Retina (tissue), 1 donor: ENCODE measurements at places on chromosomes 1 and 21.
A peak's percentile ranks its signal among the peaks of the same experiment; 100 is the strongest.

DNA sequence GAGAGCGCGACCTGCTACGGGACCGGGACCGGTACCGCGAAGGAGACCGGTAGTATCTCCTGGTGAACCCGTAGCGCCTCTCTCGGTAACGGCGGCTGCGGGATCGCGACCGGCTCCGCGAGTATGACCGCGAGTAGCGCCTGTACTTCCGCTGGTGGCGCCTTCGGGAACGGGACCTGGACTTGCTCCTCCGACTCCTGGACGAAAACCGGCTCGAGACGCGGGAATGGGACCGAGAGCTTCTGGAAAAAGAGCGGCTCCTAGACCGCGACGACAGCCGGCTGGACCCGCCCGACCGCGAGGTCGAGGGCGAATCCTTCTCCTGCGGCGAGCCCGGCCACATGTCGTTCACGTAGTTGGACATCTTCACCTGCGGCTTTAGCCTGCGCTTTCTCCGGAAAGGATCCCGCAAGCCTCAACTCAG lies 642 bp downstream of the RSRP1 start:
- DNase-seq = no peak

DNA sequence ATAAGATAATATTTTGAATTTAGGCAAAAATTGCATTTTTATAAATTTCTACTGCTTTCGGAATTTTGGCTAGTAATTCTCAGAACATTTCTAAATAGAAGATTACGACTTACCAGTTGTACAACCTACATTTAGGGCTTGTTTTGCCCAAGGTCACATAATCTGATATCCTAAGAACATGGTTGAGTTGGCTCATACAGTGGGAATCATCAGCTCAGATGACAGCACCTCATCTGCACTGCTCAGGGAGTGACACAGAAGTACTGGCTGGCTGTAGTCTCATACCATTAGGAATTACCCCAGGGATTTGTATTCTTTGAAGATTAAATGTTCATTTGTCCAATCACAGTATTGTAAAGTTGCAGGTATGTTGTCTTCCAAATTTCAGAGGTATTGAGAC lies 217.6 kb downstream of the ADGRL2 start:
- no peak for DNase-seq

DNA sequence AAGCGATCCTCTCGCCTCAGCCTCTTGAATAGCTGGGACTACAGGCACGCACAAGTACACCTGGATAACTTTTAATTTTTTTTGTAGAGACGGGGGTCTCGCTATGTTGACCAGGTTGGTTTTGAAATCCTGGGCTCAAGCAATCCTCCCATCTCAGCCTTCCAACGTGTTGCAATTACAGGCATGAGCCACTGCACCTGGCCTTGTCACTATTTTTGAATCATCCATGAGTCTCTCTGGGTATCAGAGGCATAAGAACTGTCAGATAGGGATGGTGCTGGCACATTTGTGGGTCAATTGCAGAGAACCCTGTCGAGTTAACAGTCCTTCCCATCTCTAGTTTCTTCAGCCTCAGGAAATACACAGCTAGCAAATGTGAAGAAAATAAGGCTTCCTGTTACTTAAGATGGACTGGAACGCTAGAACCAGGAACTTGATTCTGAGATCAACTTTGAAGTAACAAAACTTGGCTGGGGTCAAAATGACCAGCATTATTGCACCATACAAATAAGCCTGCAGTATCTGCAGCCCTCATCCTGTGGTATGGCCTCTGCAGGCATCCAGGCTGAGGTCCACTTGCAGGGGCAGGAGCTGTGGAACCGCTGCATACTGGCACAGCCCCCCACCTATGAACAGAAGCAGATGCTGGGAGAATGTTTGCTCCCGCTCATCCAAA lies 124.3 kb upstream of the GADD45A start:
- DNase-seq = no peak

DNA sequence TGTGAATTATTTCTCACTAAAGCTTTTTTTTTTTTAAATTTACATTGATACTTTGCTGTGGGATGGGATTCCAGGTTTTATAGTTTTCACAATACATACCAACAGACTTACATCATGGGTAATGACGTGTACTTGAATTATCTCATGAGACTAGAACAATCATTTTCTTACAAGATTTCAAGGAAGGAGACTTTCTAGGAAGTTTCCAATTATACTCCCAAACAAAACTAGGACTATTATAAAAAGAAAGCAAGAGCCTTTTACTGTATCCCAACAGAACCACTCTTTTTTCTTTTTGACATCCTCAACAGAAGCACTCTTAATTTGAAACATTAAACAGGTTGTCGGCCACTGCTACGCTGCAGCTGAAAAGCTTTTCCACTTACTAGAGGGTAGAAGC lies 48.7 kb downstream of the TESK2 start:
- DNase-seq = no peak

GRCh38 chr1:155295183-155295941 lies 5.9 kb downstream of the PKLR start:
- DNase-seq = peak; percentile 12

GRCh38 chr1:62295921-62296491 lies 23.2 kb downstream of the KANK4 start:
- no peak for DNase-seq

GRCh38 chr1:214037468-214037867 lies 49.7 kb downstream of the PROX1 start:
- no peak for DNase-seq

- no peak for DNase-seq
These were observed 42.1 kb upstream of the HUNK start for GRCh38 chr21:31830701-31831100.

- no peak for DNase-seq
These were observed 16.9 kb downstream of the NTMT2 start for GRCh38 chr1:170162459-170163246.

GRCh38 chr21:33650929-33651509 lies 8.7 kb downstream of the ITSN1 start:
- no peak for DNase-seq

- DNase-seq = no peak
These were observed 79.3 kb downstream of the RPS6KA1 start for GRCh38 chr1:26608895-26609294.

DNA sequence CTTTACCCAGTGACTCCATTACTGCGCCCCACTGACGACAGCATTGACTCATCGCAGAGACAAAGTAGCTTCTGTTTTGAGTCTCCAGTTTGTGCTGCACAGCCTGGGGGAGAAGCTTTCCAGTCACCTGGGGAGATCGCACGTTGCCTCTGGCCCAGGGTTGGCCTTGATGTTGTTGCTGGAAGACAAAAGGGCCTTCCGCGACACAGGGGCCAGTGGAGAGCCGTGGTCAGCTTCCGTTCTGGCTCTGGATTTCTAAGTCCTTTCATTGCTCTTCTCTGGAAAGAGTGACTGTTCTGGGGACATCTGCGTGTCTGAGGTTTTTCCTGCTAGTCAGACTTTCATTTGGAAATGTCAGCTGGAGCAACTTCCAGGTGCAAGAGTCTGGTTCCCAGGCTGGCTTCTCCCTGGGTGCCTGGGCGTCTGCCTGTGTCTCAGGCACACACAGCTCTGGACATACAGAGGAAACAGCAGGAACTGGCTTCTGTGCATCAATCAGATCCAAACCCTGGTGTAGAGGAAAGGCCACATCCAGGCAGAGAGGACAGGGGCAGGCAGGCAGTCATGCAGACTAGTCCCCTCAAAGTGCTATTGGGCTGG lies 257.0 kb downstream of the SIPA1L2 start:
- no peak for DNase-seq

DNA sequence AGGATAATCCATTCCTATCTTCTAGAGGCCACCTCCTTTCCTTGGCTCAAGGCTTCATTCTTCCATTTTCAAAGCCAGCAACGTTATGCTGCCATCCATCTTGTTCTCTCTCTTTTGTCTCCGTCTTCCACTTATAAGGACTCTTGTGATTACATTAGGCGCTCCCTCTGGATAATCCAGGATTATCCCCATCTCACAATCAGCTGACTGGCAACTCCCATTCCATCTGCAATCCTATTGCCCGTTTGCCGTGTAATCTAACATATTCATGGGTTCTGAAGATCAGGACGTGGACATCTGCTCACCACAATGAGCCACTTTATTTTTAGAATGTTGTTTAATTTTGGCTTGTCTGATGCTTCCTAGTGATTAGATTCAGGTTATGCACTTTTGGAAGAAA lies 89.3 kb downstream of the EBNA1BP2 start:
- no peak for DNase-seq

GRCh38 chr1:231763456-231763855 lies 136.9 kb downstream of the DISC1 start:
- no peak for DNase-seq

GRCh38 chr1:84603941-84604830 lies 29.9 kb upstream of the CTBS start:
- no peak for DNase-seq

- no peak for DNase-seq
These were observed 40.9 kb downstream of the LGR6 start for GRCh38 chr1:202234331-202235002.

- DNase-seq = no peak
These were observed 38.3 kb downstream of the RNF115 start for GRCh38 chr1:145785547-145785946.

DNA sequence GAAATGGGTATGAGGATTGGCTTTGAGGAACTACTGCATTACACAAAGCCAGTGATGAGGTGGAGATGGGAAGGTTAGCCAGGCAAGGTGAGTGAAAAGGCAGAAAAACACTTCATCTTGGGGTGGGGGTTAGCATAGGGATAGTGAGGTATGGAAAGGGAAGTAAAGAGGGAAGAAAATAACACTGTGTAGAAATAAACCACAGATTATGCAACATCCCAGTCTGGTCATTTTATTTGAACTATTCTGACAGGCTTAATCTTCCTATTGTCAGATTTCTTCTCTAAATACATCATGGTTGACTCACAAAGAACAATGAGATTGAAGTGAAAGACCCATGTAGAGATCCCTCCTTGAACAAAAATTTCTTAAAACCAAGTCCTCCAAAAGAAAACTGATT lies 640.2 kb downstream of the PTPRC start:
- no peak for DNase-seq

- DNase-seq = no peak
These were observed 133.4 kb downstream of the SYT2 start for GRCh38 chr1:202576816-202577215.

DNA sequence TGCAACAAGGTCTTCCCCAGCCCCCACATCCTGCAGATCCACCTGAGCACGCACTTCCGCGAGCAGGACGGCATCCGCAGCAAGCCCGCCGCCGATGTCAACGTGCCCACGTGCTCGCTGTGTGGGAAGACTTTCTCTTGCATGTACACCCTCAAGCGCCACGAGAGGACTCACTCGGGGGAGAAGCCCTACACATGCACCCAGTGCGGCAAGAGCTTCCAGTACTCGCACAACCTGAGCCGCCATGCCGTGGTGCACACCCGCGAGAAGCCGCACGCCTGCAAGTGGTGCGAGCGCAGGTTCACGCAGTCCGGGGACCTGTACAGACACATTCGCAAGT lies 3.8 kb downstream of the ZBTB18 start:
- DNase-seq = peak; percentile 46

- DNase-seq = no peak
These were observed 37.6 kb upstream of the CAMTA1 start for GRCh38 chr1:6747674-6748073.

DNA sequence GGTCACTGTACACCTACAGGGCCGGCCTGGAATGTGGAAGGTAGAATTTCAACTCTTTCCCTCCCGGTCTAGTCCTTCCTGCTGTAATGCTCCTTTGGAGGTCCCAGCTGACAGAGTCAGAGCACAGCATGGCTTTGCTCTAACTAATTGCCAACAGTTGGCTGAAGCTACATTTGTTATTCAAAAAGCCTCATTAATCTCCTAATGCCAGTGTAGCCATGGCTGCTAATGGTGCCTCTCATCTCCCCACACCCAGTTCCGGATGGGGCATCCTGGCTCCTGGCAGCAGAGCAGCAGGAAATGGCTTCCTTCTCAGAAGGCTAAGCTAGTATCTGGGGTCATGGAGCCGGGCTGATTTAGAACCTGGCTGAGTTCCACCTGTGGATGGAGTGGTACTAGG lies 18.7 kb upstream of the CAMK1G start:
- no peak for DNase-seq

DNA sequence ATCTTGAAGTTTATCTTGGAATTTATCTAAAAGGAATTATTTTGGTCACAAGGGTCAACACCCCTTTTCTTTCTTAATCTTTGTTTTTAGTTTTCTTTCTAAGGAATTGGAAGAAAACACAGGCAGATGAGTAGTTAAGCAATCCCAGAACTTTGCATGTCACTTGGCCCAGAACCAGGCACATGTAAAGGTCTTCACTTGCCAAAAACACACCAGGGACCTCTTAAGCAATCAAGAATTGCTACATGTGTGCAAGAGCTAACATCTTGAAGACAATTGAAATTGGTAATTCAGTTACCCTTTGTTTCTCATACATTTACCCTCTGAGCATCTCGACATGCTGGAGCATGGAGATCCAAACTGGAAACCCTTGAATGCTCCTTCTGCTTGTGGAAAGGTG lies 114.2 kb downstream of the ZC3H11B start:
- no peak for DNase-seq

DNA sequence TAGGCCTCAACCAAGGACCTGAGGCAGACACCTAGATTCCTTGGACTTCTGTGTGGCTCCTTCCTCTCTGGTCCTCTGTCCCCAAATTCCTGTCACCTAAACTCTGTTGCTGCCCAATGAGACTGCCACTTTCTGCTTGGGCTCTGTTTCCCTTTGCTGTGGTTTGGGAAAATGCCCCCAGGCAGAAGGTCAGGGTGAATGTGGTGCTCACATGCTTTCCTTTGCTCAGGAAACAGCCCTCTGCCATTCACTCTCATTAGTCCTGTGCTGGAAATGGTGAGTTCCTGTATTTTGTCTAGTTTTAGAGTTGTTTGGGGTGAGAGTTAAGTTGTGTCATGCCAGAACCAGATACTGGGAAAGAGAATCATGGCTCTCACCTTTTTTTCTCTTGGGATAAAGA lies 22.7 kb upstream of the SHE start:
- DNase-seq = no peak

- no peak for DNase-seq
These were observed 813.4 kb downstream of the ADGRL2 start for GRCh38 chr1:82614090-82614489.

GRCh38 chr1:94651076-94651475 lies 109.5 kb upstream of the F3 start:
- no peak for DNase-seq

DNA sequence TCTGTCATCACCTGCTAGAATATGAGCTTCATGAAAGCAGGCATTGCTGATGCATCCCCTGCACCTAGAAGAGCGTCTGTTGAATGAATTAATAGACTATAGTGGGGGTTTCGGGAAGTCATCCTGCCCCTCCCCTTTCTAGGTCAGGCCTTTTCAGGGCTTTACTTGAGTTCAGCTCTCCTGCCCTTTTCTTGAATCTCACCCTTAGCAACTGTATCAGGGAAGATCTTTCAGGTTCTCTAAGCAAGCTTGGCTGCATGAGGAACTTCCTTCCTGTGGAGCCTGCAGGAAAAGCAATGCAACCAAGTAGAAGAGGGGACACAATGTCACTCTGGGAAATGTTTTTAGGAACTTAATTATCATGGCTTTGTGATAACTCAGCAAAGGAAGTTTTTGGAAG lies 27.2 kb upstream of the KIAA0040 start:
- DNase-seq = no peak

- DNase-seq = no peak
These were observed 194.8 kb downstream of the EIF4G3 start for GRCh38 chr1:20981915-20982314.

GRCh38 chr1:204041803-204042505 lies 31.0 kb upstream of the SOX13 start:
- no peak for DNase-seq
